A549 (cell line): ENCODE measurements at places on chromosomes 16 and 17. TPM values are rescaled to one million over a fixed set of nuclear protein-coding genes. Genes with fewer than 3 reads are reported as not detected.

DNA sequence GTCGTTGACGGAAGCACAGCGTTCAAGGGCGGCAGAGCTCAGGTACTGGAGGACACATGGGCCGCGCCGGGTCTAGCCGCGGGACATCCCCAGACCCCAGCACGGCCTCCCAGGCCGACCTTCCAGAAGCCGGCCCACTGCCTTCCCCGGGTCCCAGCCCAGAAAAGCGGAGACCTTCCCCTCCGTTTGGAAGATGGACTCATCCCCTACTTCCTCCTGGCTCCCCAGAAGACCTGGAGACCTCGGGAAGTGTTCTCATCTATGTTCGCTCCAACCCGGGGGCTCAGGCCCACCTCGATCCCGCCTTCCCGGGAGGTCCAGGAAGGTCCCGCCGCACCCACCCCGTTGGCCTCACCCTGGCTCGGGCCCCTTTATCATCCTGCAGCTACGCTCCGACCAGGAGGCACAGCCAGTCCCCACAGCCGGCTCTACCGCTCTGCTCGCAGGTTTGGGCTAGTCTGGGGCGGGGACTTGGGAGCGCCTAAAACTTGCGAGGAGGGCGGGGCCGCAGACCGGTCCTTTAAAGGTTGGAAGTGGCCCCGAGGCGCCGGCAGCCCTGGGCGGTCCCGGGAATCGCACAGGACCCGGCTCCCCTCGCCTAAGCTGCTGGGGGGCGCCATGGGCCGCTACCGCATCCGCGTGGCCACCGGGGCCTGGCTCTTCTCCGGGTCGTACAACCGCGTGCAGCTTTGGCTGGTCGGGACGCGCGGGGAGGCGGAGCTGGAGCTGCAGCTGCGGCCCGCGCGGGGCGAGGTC, at the start of gene ALOX12:
Gene ALOX12 (plus strand): TSS at position 550 of the 756 bp plus-strand sequence. CDS start 69 bp downstream, at position 619.
- DNase-seq, result no peak

The ABCA10 gene
- polyA plus RNA-seq, result 0.16 to 0.22 TPM (median 0.17 TPM) in 3 replicates

DNA sequence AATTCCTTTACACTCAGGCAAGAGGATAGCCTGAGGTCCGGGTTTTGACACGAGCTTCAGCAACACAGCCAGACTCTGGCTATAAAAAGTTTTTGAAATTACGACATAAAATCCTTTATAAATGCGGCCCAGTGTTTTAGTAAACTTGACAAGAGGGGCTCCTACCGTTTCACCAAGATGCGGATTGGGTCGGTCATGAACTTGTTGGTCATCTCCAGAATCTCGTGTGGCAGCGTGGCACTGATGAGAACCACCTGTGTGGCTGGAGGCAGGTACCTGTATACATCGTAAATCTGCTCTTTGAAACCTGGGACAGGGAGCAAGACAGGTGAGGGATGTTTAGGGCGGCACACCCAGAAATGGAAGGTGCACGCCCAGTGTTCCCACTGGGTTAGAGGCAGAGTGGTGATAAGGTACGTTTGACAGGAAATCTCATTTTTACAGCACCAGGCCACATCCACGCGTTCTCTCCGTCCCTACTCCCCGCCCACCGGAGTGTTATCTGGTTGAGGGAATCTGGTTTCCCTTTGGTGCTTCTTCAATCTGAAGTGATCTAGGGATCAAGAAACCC, 8.0 kb downstream of the EIF4A3 start:
- no peak for DNase-seq

The KCNAB3 gene
- polyA plus RNA-seq, result 3.2 to 4.8 TPM (median 3.4 TPM) in 3 replicates

The SLC12A3 gene
- 0.08 TPM in 1 of 3 replicates, not detected in the others for polyA plus RNA-seq

DNA sequence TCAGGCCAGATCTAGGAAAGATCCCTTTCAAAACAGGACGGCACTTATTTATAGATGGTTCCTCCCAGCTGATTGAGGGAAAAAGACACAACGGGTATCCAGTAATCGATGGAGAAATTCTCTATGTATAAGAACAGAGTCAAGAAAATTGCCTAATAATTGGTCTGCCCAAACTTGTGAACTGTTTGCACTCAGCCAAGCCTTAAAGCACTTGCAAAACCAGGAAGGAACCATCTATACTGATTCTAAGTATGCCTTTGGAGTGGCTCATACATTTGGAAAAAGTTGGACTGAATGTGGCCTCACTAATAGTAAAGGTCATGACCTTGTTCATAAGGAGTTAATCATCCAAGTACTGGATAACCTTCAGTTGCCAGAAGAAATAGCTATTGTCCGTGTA, 5.9 kb downstream of the HPR start:
- DNase-seq, result no peak

GRCh38 chr16:4183237-4184037, 58.4 kb downstream of the SRL start:
- DNase-seq, result peak; percentile 91

DNA sequence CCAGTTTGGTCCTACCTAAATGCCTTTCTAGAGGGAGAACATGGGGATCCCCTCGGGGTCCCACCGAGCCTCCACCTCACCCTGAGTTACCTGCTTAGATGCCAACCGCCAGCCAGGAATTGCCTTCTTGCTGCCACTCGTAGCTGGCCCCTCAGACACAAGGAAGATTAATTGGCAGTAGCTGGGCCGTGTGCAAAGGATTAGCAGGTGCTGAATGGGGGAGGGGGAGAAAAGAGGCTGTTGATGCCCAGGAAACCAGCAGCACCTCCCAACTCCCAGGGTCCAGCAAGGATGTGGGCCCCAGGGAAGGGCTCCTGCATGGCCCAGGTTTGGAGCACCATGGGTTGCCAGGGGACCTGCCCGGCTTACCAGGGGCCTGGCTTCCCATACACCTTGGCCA, at the start of gene CNGB1:
Gene CNGB1 (minus strand): TSS at position 159 of the 400 bp plus-strand sequence. CDS start 3,842 bp downstream, outside the sequence.
- DNase-seq, result no peak

DNA sequence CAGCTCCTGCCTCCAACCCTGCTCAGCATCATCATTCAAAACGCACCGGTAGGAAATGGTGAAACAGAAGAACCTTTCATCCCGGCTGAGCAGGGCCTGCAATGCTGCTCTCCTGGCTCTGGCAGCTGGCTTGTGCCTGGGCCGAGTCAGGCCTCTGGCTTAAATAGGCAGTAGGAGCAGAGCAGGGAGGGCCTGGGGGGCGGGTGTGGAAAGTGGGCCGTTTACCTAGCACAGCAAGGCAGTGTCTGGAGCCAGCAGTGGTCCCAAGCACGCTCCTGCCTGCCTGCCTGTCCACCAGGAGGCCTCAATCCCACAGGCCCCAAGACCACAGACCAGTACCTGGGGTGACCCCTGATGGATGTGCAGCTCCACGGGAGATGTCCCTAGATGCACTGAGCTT, 59.3 kb downstream of the SMPD3 start:
- DNase-seq, result no peak
